ENCODE measurements at places on chromosomes 13 and 19. TPM values are rescaled to one million over a fixed set of nuclear protein-coding genes. Genes with fewer than 3 reads are reported as not detected.

DNA sequence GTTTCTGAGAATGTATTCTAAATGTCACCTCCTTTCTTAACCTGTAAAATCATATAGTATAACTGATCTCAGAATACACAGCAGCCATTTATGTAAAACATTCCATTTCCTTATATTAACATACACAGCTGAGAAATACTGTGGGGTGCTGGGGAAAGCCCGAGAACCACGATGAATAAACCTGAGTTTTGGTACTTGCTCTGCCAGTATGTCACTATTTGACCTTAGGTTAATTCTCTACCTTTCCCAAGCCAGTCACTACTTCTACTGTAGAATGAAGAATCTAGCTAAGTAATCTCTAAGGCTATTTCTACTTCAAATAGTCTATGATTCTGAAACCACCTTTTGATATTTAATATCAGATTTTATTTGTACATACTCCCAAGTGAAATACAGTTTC, 173.7 kb downstream of the TBC1D4 start:
- DNase-seq: no peak

- DNase-seq: no peak
Measured at GRCh38 chr19:50967929-50968715, 1.3 kb downstream of the KLK6 start.

- DNase-seq: no peak
Measured at GRCh38 chr13:100040196-100040595, 48.7 kb upstream of the PCCA start.

DNA sequence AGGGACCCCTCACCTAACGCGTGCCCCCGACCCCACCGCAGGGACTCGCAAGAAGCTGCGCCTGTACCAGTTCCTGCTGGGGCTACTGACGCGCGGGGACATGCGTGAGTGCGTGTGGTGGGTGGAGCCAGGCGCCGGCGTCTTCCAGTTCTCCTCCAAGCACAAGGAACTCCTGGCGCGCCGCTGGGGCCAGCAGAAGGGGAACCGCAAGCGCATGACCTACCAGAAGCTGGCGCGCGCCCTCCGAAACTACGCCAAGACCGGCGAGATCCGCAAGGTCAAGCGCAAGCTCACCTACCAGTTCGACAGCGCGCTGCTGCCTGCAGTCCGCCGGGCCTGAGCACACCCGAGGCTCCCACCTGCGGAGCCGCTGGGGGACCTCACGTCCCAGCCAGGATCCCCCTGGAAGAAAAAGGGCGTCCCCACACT, 4.7 kb upstream of the MYBPC2 start:
- peak; percentile 93 for DNase-seq

GRCh38 chr13:109160357-109160756, 530.9 kb downstream of the MYO16 start:
- no peak for DNase-seq

- DNase-seq: no peak
Measured at GRCh38 chr13:33480561-33480960, 195.0 kb upstream of the STARD13 start.

Gene GJA3
- 0.15 TPM for polyA plus RNA-seq
